ENCODE measurements at places on chromosomes 12 and 14.

GRCh38 chr14:76958020-76958979 lies 70.2 kb downstream of the IRF2BPL start:
- DNase-seq, result no peak

DNA sequence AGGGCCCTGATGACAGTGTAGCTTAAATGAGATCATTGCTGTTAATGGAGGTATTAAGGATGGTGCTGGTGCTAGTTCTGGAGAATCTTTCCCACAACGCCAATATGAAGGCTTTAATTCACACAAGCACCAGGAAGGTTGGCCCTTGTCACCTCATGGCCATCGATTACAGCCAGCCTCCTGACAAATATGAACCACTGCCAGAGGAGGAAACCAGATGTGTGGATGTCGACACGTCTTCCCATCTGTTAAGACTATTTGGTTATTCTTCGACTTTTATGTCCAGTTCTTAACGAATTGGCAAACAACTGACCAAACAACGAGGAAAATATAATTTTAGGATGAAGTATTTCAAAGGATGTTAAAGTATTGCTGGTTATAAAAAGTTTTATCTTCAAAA lies 79.5 kb downstream of the PIK3C2G start:
- DNase-seq, result peak; percentile 16

- DNase-seq, result no peak
Measured at GRCh38 chr12:13724136-13724535, 257.3 kb downstream of the GRIN2B start.

- peak; percentile 76 for DNase-seq
Measured at GRCh38 chr14:102256716-102257115, 48.2 kb downstream of the MOK start.

- DNase-seq, result no peak
Measured at GRCh38 chr12:92908108-92908507, 21.0 kb downstream of the EEA1 start.

GRCh38 chr14:103551338-103551762 lies 11.1 kb downstream of the BAG5 start:
- DNase-seq, result no peak

- no peak for DNase-seq
Measured at GRCh38 chr12:132099739-132100138, 44.4 kb downstream of the DDX51 start.

DNA sequence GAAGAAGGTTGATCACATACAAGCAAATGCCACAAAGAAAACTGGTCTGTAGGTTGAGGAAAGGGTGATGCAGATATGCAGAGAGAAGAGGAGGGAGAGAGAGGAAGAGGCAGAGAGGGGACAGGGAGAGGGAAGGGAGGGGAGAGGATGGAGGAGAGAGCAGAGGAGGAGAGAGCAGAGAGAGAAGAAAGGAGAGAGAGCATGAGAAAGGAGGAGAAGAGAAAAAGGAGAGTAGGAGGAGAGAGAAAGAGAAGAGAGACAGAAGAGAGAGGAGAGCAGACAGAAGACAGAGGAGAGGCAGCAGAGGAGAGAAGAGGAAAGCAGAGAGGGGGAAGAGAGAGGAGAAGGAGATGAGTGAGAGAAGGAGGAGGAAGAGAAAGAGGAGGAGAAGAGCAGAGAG lies 59.2 kb downstream of the STXBP6 start:
- DNase-seq, result no peak

DNA sequence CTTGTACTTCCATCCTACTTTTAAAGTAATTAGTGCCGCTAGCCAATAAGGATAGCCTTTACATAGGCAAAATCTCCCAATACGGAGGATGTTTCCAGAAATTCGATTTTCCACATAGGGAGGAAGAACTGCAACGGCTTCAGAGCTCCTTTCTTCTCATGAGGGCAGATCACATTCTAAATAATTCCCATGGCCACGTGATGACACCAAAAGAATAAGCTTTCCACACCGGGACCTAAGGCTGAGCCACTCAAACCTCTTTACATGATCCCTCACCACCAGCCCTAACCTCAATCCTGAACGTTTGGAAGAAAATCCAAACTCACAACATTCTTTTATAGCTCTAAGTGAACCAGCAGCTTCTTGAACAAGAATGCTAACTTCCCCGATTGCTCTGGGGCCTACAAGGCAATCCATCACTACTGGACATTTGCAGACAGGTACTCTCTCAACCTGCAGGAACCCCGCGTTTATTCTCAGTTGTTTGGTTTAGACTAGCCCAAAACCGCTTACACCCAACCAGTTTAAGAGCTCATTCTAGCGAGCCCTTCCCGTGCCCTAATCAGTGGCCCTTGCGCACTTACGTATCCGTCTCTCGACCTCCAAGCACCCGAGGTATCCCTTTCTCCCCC lies 884 bp downstream of the CAPRIN2 start:
- DNase-seq, result peak; percentile 43

- no peak for DNase-seq
Measured at GRCh38 chr12:62995097-62995496, 60.1 kb upstream of the PPM1H start.

GRCh38 chr12:132775502-132776229 lies 14.0 kb upstream of the ANKLE2 start:
- DNase-seq, result no peak

- DNase-seq, result no peak
Measured at GRCh38 chr12:109436188-109436560, 40.9 kb downstream of the KCTD10 start.

DNA sequence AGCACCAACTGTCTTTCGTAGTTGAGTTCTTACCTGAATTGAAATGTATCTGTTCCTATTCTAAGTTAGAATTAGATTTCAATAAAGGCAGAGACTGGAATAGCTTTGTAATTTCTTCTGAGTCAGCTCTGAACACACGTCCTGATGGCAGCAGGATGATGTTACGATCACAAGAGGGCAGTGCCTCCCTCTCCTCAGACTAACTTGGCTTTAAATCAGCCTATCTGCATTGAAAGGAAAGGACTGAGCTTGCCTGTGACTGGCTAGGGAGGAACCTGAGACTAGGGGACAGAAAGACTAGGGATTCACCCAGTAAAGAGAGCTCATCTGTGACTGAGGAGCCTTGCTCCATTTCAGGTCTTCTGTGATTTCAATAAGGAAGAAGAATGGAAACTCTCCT lies 323.7 kb upstream of the OR4E1 start:
- DNase-seq, result no peak

DNA sequence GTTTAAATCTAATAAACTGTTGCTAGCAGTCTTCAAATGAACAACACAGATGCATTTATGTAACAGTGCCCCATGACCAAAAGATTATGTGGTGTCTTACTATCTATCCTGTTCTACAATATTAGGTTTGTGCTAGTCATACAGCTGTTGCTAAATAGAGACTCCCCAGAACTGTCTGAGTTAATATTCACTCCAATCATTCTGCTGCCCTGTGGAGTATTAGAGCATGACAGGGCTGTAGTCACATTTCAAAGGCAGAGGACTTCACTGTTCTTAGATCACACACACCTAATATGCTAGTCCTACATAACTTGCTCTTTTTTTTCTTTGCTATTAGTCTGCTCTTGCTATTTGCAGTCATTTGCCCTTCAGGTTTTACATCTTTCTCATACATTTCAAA lies 157.6 kb upstream of the MDGA2 start:
- DNase-seq, result no peak

- peak; percentile 82 for DNase-seq
Measured at GRCh38 chr12:6551496-6552139, 4.2 kb downstream of the IFFO1 start.

DNA sequence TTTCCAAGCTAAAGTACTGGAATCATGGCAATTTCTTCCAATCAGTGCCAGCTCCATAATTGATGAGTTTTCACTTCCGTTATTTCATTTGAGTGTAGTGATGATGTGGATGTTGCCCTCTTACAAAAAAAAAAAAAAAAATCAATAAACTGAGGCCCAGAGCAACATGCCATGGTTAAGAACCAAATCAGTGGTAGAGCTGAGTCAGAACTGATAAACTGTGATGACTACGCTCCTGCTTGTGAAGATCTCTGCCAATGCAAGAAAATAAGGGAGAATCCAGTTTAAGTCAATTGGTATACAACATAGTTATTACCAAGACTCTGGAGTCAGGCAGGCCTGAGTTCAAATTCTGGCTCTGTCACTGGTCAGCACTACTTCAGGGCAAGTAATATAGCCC lies 102.7 kb downstream of the GPR135 start:
- no peak for DNase-seq

- DNase-seq, result no peak
Measured at GRCh38 chr12:88958946-88959345, 378.7 kb upstream of the KITLG start.

DNA sequence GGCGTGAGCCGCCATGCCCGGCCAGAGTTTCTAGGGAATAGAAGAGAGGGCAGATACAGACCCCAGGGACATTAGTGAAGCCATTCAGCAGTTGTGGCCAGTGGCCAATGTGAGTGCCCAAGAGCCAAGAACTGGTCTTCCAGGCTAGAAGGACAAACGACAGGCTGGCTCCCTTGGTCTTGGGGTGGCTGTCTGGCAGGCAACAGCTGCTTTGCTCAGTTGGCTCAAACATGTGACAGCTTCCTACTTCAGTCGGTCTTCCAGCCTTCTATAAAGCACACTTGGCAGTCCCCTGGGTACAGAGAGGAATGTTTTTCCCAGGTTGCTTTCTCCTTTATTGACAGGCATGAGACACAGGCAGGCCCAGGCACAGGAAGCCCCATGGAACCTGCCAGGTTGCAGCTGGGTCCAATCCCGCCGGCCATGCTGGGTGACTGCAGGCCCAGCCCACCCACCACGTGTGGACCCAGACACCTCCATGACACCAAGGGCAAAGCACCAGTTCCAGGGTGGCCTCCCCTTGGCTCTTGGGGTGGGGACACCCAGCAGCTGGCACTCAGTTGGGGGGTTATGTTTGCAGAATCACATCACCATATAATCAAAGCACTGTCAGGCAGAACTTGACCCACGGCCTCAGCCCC lies 15.4 kb downstream of the CHGA start:
- DNase-seq, result no peak

DNA sequence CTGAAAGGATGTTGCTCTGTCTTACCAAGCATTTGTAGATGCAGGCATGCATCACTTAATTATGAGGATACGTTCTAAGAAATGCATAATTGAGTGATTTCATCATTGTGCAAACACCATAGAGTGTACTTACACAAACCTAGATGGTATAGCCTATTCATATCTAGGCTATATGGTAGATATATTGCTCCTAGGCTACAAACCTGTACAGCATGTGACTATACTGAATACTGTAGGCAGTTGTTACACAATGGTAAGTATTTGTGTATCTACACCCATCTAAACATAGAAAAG lies 75.9 kb downstream of the IFT81 start:
- peak; percentile 20 for DNase-seq

- DNase-seq, result no peak
Measured at GRCh38 chr12:124326871-124327270, 32.0 kb downstream of the RFLNA start.

DNA sequence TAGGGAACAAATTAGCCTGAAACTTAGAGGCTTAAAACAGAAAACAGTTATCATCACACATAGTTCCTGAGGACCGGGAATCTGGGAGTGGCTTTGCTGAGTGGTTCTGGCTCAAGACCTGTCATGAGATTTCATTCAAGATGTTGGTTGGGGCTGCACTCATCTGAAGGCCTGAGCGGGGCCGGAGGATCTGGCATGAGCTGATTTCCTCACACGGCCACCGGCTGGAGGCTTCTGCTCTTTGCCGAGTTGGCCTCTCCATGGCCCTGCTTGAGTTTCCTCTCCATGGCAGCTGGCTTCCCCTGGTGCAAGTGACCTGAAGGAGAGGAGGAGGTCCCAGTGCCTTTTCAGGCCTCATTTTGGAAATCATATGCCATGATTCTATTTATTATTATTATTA lies 128.1 kb downstream of the PAPOLA start:
- no peak for DNase-seq

GRCh38 chr14:31159682-31160296 lies 47.8 kb downstream of the HECTD1 start:
- DNase-seq, result peak; percentile 65

- no peak for DNase-seq
Measured at GRCh38 chr14:105738638-105739037, 212.3 kb downstream of the TMEM121 start.

- no peak for DNase-seq
Measured at GRCh38 chr14:76581592-76581991, 179.7 kb upstream of the VASH1 start.

DNA sequence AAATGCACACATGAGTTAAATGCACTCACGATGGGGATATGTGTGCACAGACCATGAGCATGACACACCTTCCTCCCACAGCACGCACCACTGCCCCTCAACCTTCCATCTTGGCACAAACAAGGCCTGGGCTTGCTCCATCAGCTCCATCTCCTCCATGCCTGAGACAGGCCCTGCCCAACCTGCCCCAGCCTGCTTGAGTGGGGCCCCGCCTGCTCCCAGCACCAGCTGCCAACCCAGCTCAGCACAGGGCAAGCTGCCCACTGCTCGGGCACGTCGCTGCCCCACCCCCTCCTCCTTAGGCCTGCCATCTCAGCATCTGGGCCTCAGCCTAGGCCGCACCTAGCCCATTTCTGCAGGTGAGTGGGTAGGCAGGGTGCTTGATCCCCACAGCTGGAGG lies 27.6 kb upstream of the KRT78 start:
- no peak for DNase-seq

DNA sequence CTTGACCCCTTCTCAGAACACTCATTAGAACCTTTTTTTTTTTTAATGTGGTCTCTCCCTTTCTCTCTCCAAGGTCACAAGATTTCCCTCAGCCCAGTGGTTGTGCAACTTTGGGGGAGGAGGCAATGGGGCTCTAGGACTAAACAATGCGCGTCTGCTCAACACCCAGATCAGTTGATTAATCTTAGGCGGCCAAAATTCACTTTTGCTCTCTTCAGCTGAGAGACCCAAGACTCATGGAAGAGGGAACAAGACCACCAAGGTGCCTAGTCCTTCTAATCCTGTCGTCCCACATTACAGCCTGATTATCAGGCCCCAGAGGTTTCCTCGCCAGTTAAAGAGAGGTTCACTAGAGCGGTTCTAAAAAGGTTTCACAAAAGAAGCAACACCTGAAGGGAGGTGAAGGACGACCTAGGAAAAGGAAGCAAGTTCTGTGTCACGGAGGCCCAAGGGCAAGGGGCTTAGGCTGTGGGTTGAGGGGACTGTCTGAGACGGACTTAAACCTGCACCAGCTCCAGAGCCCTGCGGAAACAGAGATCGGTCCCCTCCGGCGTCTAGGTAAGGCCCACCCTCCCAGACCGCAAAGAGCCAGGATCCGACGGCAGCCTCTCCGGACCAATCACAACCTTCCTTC lies 824 bp upstream of the TARBP2 start:
- DNase-seq, result peak; percentile 92

GRCh38 chr14:97290065-97290464 lies 492.9 kb downstream of the VRK1 start:
- DNase-seq, result no peak
